Suprapubic skin (tissue), 4 donors: ENCODE measurements at places on chromosomes 6 and 20.
A peak's percentile ranks its signal among the peaks of the same experiment; 100 is the strongest.

GRCh38 chr6:13522656-13523055 lies 35.3 kb upstream of the GFOD1 start:
- DNase-seq: no peak
- H3K36me3 ChIP-seq: no peaks in the 10 kb centered on the region
- no peak overlapping the region for H3K27ac ChIP-seq
- H3K27me3 ChIP-seq: no peaks in the 10 kb centered on the region
- no peak overlapping the region for H3K4me3 ChIP-seq

DNA sequence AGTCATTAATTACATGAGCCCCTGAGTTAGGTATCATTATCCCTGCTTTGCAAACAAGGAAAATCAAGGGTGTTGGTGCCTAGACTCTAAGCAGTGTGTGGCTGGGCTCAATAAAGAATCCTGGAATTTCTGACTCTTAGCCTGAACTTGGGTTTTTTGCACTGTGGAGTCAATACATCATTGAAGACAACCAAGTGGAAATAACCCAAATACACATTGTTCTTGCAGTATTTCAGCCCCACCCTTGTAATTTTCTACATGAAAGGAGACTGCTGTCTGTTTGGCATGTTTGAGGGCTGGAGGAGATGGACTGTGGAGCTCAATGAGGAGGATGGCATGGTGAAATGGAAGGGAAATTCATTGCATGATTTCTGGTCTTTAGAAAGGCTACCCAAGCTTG lies 110.3 kb downstream of the CRYBG1 start:
- H3K36me3 ChIP-seq: no peaks in the 10 kb centered on the region
- no peaks in the 10 kb centered on the region for H3K27me3 ChIP-seq
- no peak for DNase-seq
- H3K4me3 ChIP-seq: no peak overlapping the region
- H3K4me1 ChIP-seq: peaks cover 17% of the 10 kb centered on the region

- peaks cover 9% of the 10 kb centered on the region for H3K36me3 ChIP-seq
- H3K4me3 ChIP-seq: peak overlapping the region; percentile 86
- DNase-seq: peak; percentile 62
- peak overlapping the region; percentile 92 for H3K27ac ChIP-seq
- H3K27me3 ChIP-seq: no peaks in the 10 kb centered on the region
Observed at GRCh38 chr6:71289039-71289801, 609 bp downstream of the OGFRL1 start.

- no peaks in the 10 kb centered on the region for H3K4me1 ChIP-seq
- H3K27ac ChIP-seq: no peak overlapping the region
- no peaks in the 10 kb centered on the region for H3K27me3 ChIP-seq
Observed at GRCh38 chr20:56373942-56374341, 15.2 kb downstream of the FAM210B start.

- H3K4me1 ChIP-seq: no peaks in the 10 kb centered on the region
- H3K27me3 ChIP-seq: no peaks in the 10 kb centered on the region
- H3K36me3 ChIP-seq: no peaks in the 10 kb centered on the region
- no peak overlapping the region for H3K27ac ChIP-seq
- no peak overlapping the region for H3K4me3 ChIP-seq
- DNase-seq: no peak
Observed at GRCh38 chr6:8875986-8876385, 440.6 kb upstream of the SLC35B3 start.

GRCh38 chr6:39494998-39495397 lies 172.5 kb upstream of the KCNK16 start:
- H3K36me3 ChIP-seq: no peaks in the 10 kb centered on the region
- H3K4me3 ChIP-seq: no peak overlapping the region
- DNase-seq: no peak
- no peak overlapping the region for H3K27ac ChIP-seq
- H3K4me1 ChIP-seq: peaks cover 11% of the 10 kb centered on the region

- peak; percentile 16 for DNase-seq
- no peaks in the 10 kb centered on the region for H3K36me3 ChIP-seq
- no peaks in the 10 kb centered on the region for H3K27me3 ChIP-seq
Observed at GRCh38 chr20:62061851-62062423, 3.7 kb downstream of the TAF4 start.

DNA sequence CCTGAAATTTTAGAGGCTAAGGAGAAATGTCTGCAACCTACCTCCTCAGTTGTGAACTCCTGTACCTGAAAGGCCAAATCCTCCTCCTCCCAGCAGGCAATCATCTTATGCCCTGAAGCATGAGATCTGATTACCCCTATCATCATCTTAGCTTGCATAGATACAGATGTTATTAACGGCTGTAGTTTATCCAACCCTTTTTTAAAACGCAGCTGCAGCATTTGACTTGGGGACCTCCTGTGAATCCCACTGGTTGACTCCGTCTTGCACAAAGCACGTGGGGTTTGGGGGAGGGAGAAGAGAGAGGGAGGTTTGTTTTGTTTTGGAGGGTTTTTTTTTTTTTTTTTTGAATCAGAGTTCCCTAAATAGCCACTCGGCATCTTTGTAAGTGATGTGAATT lies 5.8 kb upstream of the NR2E1 start:
- H3K4me3 ChIP-seq: no peak overlapping the region
- no peak overlapping the region for H3K27ac ChIP-seq
- H3K4me1 ChIP-seq: peaks cover 47% of the 10 kb centered on the region

DNA sequence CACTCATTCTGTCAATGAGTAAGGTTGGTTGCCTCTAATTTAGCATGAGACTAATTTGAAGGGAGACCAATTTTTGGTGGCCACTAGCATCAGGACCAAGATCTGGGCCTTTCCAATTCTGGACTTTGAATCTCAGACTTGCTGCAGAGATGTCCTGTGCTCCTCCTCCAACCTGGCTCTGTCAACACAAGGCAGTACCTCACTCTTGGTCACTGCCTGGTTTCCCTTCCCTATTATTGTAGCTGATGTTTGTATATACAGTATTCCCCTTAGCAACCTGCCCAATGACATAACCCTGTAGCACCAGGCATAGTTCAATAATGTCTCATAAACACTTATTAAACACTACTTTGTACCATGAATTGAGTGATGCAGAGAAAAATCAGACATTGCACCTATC lies 50.4 kb downstream of the UNC5CL start:
- H3K4me3 ChIP-seq: no peak overlapping the region
- peaks cover 19% of the 10 kb centered on the region for H3K27me3 ChIP-seq
- no peaks in the 10 kb centered on the region for H3K36me3 ChIP-seq
- no peaks in the 10 kb centered on the region for H3K4me1 ChIP-seq
- DNase-seq: no peak

- no peaks in the 10 kb centered on the region for H3K36me3 ChIP-seq
- H3K4me3 ChIP-seq: no peak overlapping the region
- H3K27ac ChIP-seq: no peak overlapping the region
- DNase-seq: no peak
- no peaks in the 10 kb centered on the region for H3K27me3 ChIP-seq
Observed at GRCh38 chr6:38054527-38055202, 235.1 kb downstream of the ZFAND3 start.

GRCh38 chr6:28607990-28608389 lies 82.3 kb downstream of the GPX5 start:
- H3K4me1 ChIP-seq: peaks cover 6% of the 10 kb centered on the region
- no peak for DNase-seq
- H3K27me3 ChIP-seq: peaks cover 43% of the 10 kb centered on the region
- no peak overlapping the region for H3K4me3 ChIP-seq
- no peaks in the 10 kb centered on the region for H3K36me3 ChIP-seq

- H3K4me3 ChIP-seq: no peak overlapping the region
- peak overlapping the region; percentile 21 for H3K27ac ChIP-seq
- H3K36me3 ChIP-seq: no peaks in the 10 kb centered on the region
- no peaks in the 10 kb centered on the region for H3K27me3 ChIP-seq
- DNase-seq: no peak
Observed at GRCh38 chr20:23152308-23152892, 66.3 kb upstream of the CD93 start.

DNA sequence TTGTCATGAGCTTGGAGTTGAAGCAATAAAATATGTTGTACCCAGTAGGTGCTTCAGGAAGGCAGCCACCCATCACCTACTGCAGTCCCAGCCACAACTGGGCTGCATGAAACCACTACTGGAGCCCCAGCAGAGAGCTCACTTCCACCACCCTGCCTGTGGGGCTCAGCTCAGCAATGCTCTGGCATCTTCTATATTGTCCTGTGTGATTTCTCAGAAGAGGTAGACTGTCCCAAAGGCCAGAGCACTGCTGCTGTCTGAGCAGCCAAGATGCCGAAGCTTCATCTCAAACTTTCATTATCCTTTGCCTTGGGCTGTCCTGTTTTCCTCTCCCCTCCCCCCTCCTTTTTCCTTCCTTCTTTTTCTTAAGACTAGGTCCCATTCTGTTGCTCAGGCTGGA lies 126.9 kb downstream of the DHX35 start:
- H3K4me3 ChIP-seq: no peak overlapping the region
- H3K27ac ChIP-seq: no peak overlapping the region
- H3K27me3 ChIP-seq: no peaks in the 10 kb centered on the region
- DNase-seq: no peak
- no peaks in the 10 kb centered on the region for H3K36me3 ChIP-seq
- no peaks in the 10 kb centered on the region for H3K4me1 ChIP-seq

DNA sequence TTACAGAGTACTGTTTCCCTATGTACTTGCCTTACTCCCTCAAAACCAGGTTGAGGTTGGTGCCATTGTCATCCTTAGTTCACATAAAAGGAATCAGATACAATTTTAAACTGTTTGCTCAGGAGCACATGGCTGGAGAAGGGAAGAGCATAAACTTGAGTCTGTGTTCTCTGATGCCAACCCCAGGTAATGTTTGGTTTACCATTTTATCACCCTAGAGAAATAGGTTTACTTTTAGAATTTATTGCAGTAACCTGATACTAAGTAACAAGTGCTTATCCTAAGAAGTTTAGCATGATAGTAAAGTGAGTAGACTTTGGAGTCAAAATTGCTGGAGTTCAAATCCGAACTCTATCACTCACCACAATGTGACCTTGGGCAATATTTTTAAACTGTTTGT lies 86.3 kb downstream of the RFPL4B start:
- H3K27me3 ChIP-seq: no peaks in the 10 kb centered on the region
- no peaks in the 10 kb centered on the region for H3K36me3 ChIP-seq
- DNase-seq: no peak
- H3K4me1 ChIP-seq: no peaks in the 10 kb centered on the region
- no peak overlapping the region for H3K4me3 ChIP-seq

DNA sequence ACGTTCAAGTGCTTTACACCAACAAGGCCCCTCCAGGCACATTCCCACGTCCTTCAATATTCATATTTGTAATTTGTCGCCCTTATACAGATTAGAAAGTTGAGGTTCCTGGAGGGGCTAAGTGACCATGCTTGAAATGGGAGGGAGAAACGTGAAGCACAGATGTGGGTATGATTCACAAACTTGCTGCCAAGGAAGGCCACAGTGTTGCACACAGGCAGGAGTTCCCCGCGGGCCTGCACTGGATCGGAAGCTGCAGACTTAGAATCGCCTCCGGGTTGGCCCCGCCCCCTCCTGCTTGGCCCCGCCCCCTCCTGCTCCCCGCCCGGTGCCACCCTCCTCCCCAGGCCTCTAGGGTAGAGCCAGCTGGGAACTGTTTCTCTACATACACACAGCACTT lies 58.2 kb upstream of the QKI start:
- H3K4me1 ChIP-seq: peaks cover 26% of the 10 kb centered on the region
- no peaks in the 10 kb centered on the region for H3K27me3 ChIP-seq
- H3K27ac ChIP-seq: peak overlapping the region; percentile 67
- no peak for DNase-seq
- no peaks in the 10 kb centered on the region for H3K36me3 ChIP-seq

DNA sequence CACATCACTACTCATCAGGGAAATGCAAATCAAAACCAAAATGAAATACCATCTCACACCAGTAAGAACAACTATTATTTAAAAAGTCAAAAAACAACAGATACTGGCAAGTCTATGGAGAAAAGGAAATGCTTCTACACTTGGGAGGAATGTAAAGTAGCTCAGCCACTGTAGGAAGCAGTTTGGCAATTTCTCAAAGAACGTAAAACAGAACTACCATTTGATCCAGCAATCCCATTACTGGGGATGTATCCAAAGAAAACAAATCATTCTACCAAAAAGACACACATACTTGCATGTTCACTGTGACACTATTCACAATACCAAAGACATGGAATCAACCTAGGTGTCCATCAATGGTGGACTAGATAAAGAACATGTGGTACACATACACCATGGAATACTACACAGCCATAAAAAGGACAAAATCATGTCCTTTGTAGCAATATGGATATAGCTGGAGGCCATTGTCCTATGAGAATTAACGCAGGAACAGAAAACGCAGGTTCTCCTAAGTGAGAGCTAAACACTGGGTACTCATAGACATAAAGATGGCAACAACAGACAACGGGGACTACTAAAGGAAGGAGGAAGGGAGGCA lies 260.4 kb downstream of the RNGTT start:
- no peaks in the 10 kb centered on the region for H3K27me3 ChIP-seq
- no peaks in the 10 kb centered on the region for H3K36me3 ChIP-seq
- no peaks in the 10 kb centered on the region for H3K4me1 ChIP-seq
- no peak overlapping the region for H3K4me3 ChIP-seq

GRCh38 chr6:148996815-148997214 lies 250.0 kb downstream of the UST start:
- no peak overlapping the region for H3K27ac ChIP-seq
- H3K36me3 ChIP-seq: no peaks in the 10 kb centered on the region
- H3K27me3 ChIP-seq: no peaks in the 10 kb centered on the region
- no peak overlapping the region for H3K4me3 ChIP-seq
- peaks cover 4% of the 10 kb centered on the region for H3K4me1 ChIP-seq
- no peak for DNase-seq

GRCh38 chr6:104540743-104541142 lies 319.0 kb downstream of the HACE1 start:
- no peaks in the 10 kb centered on the region for H3K4me1 ChIP-seq
- no peak overlapping the region for H3K4me3 ChIP-seq
- H3K27ac ChIP-seq: no peak overlapping the region
- no peaks in the 10 kb centered on the region for H3K36me3 ChIP-seq

GRCh38 chr20:20480126-20480525 lies 112.2 kb downstream of the INSM1 start:
- H3K4me1 ChIP-seq: no peaks in the 10 kb centered on the region
- H3K36me3 ChIP-seq: no peaks in the 10 kb centered on the region
- no peaks in the 10 kb centered on the region for H3K27me3 ChIP-seq
- H3K27ac ChIP-seq: no peak overlapping the region

DNA sequence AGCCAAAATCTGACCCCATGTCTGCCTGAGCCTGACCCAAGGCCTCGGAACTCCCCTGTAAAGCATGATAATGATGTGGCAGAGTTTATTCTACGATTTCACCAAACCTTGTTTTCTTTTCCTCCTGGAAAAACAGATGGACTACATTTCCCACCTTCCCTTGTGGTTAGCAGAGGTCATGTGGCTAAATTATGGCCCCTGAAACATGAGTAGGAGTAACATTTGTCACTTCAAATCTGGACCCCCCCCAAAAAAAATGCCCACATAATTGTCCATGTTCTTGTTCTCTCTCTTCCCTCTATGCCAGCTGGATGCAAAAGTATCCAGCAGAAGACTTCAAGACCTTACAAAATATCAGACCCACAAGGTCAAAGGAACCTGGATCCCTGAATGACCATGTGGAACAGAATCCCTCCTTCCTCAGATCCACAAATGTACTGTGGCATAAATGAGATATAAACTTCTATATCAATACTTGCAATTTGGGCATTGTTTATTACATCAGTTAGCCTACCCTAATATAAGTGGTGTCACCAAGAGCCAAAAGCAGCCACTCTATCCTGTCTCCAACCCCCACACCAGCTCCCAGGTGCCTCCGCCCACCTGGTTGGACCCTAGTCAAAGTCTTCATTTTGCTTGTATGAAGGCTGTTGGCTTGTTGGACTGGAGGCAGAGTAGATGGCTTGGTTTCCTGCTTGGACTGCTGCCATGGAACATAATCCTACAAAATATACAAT lies 1.4 kb downstream of the C20orf96 start:
- no peaks in the 10 kb centered on the region for H3K27me3 ChIP-seq
- H3K4me3 ChIP-seq: no peak overlapping the region
- H3K4me1 ChIP-seq: peaks cover 13% of the 10 kb centered on the region
